ENCODE measurements at places on chromosomes 7 and 10.
A peak's percentile ranks its signal among the peaks of the same experiment; 100 is the strongest.

- no peak for DNase-seq
These were observed 330.2 kb downstream of the BICC1 start for GRCh38 chr10:58842860-58843376.

DNA sequence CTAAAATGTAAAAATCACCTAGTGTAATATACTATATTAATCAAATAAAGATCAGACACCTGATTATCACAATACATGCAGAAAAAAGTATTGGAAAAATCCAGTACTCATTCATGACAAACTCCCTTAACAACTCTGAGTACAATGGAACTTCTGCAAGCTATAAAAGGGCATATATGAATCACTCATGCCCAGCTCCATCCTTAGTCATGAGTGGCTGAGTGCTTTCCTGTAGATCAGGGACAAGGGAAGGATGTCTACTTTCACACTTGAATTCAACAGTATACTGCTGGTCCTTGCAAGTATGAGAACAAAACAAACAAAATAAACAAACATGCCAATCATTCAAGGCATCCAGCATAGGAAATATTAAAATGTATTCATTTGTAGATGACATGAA, 116.5 kb downstream of the ADARB2 start:
- DNase-seq: no peak

DNA sequence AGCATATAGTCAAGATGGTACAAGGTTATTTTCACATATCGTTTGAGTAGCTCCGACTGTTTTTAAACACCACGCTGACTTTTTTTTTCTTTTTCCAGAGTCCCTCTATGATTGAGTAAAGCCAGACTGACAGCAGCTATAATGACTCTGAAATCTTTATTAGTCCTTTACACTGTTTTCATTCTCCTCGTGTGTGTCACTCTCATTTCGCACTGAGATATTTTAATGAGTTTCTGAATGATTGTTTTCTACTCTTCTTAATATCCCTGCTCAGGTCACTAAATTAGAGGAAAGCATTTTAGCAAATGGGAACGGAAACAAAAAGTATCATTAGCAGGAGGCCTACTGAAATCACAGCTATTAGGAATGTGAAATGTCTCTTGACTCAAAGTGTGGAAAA, 162.3 kb upstream of the MTPN start:
- DNase-seq: peak; percentile 25

GRCh38 chr10:22005763-22006162, 2.2 kb upstream of the DNAJC1 start:
- DNase-seq: no peak

- no peak for DNase-seq
These were observed 383.0 kb downstream of the HPSE2 start for GRCh38 chr10:98852686-98853085.

DNA sequence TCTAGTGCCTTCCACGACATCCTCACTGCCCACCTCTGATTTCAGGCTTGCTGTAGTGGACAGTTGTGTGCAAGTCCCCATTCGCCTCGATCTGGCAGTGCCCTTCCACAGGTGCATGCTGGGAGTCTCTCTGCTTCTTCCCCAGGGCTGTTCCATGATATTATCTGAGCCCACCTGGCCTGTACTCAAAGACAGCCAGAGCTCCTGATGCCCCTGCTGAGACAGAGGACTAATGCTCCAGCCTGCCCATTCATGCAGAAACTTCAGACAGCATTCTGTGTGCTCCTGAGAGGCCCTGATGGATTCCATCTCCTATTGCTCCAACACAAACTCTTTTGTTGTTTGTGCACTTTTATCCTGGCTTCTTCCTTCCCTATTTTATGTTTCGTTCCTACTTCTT, 164.8 kb upstream of the PRSS58 start:
- no peak for DNase-seq

DNA sequence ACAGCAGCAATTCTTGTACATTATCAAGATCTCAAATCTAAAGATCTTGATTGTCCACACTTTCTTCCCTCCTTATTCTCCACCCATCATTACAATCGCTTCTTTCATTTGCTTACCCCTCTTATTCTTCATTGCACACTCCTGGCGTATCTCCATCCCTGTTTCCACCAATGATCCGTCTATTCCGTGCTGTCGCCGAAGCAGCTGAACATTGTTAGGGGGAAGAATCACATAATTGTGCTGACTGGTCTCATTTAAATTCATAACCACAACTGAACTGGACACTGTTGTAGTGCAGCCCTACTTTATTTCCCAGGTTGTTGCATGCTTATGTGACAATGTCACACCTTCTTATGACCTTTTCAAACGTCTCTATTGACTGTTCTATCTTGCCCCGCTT, 18.9 kb upstream of the NRP1 start:
- no peak for DNase-seq

DNA sequence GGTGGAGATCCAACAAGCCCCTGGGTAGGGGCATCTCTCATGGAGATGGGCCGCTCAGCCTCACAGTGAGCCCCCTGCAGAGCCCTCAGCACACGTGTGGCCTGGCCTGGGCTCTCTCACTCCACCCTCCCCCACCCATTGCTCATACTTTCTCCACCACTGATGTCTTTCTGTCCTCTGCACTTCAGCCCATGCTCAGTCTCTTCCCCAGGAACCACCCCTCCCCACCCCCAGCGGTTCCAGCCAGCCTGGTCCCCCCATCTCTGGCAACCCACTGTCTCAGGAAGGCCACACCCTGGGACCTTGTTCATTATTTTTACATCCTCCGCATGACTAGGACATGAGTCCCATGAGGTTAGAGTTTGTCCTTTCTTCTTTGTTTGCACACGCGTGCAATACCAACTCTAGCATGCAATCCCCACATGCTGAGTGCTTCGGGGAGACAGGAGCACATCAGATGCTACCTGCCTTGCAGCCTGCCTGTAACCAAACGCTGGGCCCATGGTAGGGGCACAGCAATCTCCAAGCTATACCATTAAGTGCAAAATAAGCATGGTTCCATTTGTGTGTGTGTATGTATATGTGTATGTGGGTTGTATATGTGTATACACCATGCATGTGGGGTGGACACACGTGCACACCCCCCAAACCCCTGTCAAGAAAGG, 408.4 kb upstream of the FOXK1 start:
- DNase-seq: no peak

DNA sequence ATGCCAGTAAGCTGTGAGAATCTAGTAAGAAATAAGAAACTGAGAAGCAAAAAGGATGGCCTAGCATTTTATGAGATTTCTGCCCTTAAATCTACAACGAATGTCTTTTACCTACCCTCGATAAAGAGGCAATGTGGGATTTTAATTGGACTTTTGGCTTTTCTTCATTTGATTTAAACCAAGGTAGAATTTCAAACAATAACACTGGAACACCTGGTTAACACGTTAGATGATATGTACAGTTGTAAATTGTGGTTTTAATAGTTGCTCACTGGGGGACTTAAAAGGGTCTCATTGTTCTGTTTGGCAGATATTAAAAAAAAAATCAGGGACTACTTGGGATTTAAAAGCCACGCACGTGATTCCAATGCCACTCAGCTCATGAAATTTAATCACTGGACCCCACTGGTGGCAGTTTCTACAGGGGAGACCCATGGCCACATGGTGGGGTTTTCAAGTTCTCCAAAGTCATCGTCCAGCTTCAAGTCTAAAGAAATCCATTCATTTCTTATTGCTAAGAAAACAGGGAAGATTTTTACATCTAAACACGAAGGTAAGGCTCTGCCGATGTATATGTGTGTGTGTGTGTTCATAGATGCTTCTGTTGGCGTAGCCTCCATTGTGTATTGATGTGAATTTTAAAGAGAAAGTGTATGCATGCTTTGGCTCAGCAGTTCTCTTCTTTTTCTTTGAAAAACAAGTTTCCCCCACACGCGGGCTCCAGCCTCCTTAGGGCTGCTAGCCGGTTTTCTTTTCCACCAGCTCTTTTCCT, 588.6 kb upstream of the MKI67 start:
- no peak for DNase-seq

All from activated CD4-positive, alpha-beta T cell treated with anti-CD3 and anti-CD28 coated beads, Interleukin-10, Interleukin-2, amounts not matched to agents 100 ng/mL and 50 ng/mL, durations not matched to agents 16 hours and 8 hours (primary cell).